ENCODE measurements at places on chromosomes 4 and X.

GRCh38 chr4:48722509-48723446, 57.3 kb downstream of the FRYL start:
- no peak for DNase-seq

DNA sequence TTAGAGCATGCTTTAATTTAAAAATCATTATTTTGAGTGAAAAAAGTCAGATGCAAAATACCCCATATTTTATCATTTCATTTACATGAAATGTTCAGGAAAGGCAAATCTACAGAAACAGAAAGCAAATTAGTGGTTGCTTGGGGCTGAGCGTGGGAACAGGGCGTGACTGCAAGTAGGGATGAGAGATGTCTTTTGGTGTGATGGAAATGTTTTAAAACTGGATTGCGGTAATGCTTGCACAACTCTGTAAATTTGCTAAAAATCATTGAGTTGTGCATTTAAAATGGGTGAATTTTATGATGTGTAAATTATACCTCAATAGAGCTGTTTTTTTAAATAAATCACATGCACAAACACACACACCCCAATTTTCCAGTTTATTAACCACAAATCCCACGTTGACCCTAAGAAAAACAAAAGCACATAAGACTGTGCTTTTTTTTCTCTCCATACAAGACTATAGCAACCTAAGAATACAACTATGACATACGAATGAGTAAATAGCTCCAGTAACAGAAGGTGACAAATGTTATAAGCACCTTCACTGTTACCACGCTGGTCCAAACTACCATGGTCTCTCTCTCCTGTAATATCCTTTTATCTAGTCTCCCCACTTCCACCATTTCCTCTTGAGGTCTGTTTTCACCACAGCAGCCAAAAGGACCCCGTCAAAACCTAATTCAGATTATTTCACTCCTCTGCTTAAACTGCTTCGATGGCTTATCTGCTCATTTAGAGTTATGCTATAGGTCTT, 37.2 kb downstream of the FRMD7 start:
- DNase-seq, result no peak

- peak; percentile 79 for DNase-seq
Measured at GRCh38 chr4:23135792-23136645, 443.3 kb downstream of the GBA3 start.

- DNase-seq, result no peak
Measured at GRCh38 chrX:144716187-144716586, 531.1 kb upstream of the SPANXN1 start.

DNA sequence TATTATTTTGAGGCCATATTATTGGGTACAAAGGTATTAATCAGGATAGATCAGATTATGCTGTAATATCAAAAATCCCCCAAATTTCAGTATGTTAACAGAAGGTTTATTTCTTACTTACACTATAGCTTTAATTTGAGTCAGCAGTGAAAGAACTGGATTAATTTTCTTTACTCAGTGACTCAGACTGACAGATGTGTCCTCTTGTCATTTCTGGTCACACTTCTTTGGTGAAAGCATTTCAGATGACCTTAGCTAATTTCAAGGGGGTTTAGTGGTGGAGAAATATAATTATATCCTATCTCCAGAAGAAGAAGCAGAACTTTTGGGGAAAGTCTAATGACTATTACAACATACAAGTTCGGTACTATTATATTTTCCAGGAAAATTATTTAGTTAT, 12.4 kb downstream of the DDIT4L start:
- DNase-seq, result peak; percentile 3

- DNase-seq, result no peak
Measured at GRCh38 chr4:155060419-155060818, 148.0 kb upstream of the NPY2R start.

- no peak for DNase-seq
Measured at GRCh38 chrX:129842510-129843208, 1.0 kb downstream of the ZDHHC9 start.

DNA sequence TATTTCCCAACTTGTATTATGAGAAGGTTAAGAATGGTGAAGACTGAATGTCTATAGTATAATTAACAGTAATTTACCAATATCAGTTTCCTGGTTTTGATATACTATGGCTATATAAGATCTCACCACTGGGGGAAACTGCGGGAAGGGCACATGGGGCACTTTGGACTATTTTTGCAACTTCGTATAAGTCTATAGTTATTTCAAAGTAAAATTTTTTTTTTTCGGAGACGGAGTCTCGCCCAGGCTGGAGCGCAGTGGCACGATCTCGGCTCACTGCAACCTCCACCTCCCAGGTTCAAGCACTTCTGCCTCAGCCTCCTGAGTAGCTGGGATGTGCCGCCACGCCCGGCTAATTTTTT, 46.1 kb downstream of the CXorf58 start:
- no peak for DNase-seq

Data from NCI-H82 (cell line).